SW480 (cell line): ENCODE measurements at places on chromosomes 11 and 22.
A peak's percentile ranks its signal among the peaks of the same experiment; 100 is the strongest.

- no peak for DNase-seq
These were observed 13.3 kb upstream of the PAX6 start for GRCh38 chr11:31824332-31824878.

- peak; percentile 50 for DNase-seq
These were observed 92.2 kb upstream of the TOP3B start for GRCh38 chr22:22074634-22075381.

DNA sequence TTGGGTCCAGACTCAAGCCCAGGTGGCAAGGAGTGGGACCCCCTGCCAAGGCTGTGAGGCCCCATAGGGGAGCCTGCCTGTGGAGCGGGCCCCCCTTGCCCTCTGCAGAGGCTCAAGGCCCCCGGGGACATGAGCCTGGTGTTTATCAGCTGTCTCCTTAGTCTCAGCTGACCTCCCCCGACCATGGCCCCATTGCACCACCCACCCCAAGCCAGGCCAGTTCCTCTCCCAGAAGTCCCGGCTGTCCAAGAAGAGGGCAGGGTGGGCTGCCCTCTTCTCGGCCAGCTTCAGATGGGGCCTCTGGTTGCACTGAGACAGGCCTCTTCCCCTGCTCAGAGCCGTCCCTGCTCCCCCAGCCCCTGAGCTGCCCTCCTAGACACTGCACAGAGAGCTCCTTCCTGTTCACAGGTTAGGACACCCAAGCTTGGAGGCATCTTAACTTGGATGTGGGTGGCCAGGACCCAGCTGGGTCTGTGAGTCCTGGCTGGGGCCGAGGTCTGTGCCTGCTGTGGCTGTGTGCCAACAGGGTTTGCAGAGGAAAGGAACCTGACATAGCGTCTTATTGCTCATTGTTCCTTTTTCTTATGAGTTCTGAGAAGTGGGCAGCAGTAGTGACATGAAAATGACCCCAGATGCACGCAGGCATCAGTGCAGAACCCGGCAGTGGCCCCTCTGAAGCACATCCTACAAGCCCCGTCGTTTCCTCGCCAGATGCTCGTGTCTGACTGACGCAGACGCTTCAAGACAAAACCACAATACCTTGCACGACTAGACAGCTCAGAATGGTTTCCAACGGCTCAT, 5.4 kb downstream of the TRABD start:
- no peak for DNase-seq

GRCh38 chr11:3074912-3075589, 17.8 kb upstream of the CARS1 start:
- DNase-seq = no peak

DNA sequence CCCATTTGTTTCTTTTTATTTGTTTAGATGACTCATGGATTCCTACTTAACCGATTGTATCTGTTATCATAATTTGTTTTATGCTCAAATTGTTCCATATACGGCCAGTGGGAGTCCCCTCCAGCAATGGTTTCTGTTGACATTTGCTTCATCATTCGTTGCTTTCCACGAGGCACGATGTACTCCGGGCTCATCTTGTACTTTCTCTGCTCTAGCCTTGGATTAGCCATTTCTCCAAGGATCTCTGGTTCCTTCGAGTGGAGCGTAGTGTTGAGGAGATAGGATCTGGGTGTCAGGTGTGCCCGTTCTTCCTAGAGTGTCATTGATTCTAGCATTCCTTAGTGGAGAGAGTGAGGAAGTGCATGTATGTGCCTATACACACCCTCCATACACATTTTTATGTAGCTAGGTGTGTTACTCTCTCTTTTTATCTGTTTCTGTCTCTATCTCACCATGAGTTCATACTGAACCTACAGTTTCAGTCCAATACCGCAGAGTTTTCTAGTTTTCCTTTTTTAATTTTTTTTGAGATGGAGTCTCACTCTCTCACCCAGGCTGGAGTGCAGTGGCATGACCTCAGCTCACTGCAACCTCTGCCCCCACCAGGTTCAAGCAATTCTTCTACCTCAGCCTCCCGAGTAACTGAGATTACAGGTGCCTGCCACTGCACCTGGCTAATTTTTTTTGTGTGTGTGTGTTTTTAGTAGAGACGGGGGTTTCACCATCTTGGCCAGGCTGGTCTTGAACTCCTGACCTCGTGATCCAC, 31.4 kb downstream of the TECTA start:
- peak; percentile 28 for DNase-seq

DNA sequence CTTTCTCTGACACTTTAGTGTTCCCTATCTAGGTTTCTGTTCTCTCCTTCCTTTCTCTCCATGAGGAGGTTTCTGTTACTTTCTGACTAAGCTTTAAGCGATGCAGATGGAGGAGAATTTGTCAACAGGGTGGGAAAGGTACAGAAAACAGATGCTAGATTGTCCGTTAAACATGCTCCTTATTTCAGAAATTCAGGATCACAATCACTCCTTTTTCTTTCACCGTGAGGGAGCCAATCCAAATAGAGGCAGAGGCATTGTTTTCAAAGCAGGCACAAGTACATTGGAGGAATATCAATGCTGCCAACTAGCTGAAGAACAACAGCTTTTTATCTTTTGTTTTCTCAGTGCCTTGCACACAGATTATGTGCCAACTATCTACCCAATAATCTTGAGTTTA, 215.7 kb upstream of the FOLH1 start:
- DNase-seq = no peak

- no peak for DNase-seq
These were observed 3.0 kb downstream of the CTNND1 start for GRCh38 chr11:57764566-57764965.

- DNase-seq = no peak
These were observed 581 bp upstream of the AP5B1 start for GRCh38 chr11:65781152-65781961.

- DNase-seq = no peak
These were observed 4.6 kb upstream of the RHOD start for GRCh38 chr11:67051945-67052488.

GRCh38 chr11:60396799-60397198, 540 bp downstream of the MS4A14 start:
- DNase-seq = no peak

DNA sequence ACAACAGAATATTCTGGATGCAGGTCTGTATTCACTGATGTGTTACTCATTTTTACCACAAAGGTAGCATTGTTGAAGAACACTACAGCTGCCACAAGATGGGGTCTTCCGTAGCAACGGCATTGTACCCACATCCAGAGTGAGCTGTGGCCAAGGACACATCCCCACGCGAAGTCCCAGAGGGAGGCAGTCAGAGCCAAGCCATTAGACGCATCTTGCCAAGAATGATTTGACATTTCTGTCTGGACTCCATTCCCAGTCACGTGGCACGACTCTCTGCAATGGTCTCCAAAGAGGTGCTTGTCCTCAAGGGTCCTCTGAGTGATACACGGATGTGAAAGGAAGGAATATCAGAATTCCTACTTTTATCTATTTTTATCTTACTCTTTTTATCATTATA, 15.5 kb downstream of the OPCML start:
- no peak for DNase-seq

- no peak for DNase-seq
These were observed 38.3 kb downstream of the SESN3 start for GRCh38 chr11:95192717-95193116.

- no peak for DNase-seq
These were observed 5.4 kb downstream of the TBC1D10C start for GRCh38 chr11:67409261-67409666.

GRCh38 chr11:127027789-127028188, 27.2 kb upstream of the KIRREL3 start:
- DNase-seq = no peak

DNA sequence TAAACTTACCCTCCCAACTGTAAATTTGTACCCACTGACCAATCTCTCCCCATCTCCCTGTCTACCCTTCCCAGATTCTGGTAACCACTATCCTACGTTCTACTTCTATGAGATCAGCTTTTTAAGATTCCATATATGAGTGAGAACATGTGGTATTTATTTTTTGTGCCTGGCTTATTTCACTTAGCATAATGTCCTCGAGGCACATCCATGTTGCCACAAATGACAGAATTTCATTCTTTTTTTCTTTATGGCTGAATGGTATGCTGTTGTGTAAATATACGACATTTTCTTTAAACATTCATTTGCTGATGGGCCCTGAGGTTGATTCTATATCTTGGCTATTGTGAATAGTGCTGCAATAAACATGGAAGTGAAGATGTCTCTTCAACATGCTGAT, 74.7 kb upstream of the RRM1 start:
- DNase-seq = no peak

GRCh38 chr11:1892558-1892957, 863 bp upstream of the PRR33 start:
- DNase-seq = no peak

- DNase-seq = no peak
These were observed 207.2 kb upstream of the CTSC start for GRCh38 chr11:88544656-88545280.

DNA sequence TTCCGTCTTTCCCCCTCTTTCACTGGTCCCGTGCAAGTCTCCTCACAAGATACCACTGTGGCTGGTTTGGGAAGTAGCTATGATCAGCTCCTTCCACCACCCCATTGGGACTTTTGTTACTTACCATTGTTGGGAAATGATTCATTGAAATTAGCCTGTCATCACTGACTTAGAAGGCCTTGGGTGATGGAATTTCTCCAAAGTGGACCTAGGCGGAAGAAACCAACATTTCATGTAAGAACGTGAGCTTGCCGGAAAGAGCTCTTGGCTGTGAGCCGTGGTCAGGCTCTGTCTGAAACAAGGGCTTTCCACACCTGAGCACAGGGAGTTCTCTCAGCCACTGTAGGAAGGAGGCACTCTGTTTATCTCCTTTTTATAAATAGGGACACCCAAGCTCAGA, 23.5 kb upstream of the CRYBB3 start:
- no peak for DNase-seq

DNA sequence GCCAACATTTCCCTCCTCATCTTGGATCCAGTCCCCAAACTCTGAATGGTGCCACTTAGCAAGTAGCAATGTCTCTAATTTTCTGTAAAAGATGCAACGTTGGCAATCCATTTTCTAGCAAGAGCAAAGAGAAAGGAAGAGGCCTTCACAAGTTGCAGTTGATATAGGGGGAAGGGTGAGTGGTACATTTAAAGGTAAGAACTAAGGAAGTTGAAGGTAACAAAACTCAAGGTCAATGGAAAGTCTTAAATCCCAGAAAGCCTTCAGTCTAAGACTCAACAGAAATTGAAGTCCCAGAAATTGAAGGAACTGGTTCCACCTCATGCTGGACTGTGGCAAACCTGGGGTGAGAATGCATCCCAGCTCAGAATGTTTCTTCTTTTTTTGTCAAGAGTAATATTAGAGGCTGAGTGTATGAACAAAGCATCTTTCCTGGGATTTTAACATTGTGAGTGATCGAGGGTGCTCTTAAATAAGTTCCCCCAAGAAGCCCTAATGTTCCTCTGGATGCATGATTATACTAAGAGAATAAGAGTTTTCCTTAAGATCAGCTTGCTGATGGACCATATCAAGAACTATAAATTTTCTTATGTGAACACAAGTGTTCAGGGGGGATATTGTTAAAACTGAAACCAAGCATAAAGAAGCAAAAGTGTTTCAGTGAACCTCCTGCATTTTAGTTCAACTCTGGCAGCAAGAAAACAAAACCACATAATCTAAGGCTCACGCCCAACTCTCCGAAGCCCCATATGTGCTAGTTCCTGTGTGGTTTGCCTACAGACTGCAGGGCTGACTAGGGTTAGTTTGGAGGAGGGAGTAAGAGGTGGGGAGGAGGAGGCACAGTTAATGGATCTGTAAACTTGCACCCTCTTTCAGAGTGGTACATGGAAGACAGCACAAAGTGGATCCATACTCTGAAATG, at the start of gene GRAP2:
TSS of gene GRAP2 (plus strand) at position 779 of the 922 bp plus-strand sequence. CDS start 46,023 bp downstream, outside the sequence.
- no peak for DNase-seq

DNA sequence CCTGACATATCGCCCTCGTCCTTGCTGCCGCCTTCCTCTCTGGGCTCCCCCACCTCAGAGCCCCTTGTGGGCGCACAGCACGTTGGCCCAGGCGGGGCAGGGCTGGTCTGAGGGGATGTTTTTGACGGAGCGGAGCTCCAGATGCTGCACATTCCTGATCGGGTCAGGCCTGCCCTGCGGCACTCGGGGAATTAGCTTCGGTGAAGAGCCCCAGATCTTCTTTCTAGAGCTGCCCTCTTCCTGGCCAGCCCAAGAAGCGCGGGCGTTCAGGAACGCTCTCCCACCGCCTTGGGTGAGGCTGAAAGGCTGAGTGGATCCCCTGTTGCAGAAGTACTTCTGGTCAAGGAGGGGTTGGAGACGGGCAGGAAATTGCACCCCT, 12.1 kb downstream of the YPEL4 start:
- DNase-seq = no peak

DNA sequence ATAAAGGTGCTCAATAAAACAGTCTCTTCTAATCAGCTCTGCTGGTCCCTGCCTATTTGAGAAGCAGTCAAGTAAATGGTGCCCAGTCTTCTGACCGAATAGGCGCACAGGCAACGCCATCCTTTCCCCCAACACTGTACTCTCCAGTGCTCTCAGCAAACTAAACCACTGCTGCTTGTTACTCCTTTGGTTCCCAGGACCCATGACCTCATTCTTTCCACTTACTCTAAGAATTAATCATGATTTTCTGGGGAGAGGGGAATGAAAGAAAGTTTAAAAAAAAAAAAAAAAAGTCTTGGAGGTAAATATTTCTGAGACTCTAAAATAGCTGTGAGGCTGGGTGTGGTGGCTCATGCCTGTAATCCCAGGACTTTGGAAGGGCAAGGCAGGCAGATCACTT, 63.7 kb downstream of the SGSM3 start:
- DNase-seq = no peak

GRCh38 chr11:1734641-1735081, 15.7 kb downstream of the IFITM10 start:
- DNase-seq = no peak

- no peak for DNase-seq
These were observed 323.3 kb downstream of the NTM start for GRCh38 chr11:131693756-131694155.

DNA sequence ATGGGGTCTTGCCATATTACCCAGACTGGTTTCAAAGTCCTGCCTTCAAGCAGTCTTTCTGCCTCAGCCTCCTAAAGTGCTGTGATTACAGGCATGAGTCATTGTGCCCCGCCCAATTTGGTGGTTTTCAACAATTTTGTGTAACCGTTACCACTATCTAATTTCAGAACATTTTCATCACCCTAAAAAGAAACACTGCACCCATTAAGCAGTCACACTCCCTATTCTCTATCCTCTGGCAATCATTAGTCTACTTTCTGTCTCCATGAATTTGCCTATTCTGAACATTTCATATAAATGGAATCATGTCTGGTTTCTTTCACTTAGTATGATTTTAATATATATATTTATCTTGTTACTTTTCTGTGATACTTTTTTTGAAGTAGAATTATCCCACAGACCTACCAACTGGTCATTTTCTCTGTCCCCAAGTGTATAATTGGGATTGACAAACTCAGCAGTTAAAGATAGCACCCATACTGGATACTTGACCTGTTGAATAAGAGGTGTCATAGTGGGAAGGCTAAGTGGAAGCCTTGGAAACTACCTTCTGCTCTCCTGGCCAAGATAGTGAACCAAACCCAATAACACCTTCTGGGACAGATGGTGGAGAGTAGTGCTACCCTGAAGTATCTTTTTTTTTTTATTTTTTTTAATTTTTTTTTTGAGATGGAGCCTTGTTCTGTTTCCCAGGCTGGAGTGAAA, 64.8 kb downstream of the STIM1 start:
- peak; percentile 79 for DNase-seq
